Substantia nigra (tissue), 51 donors: ENCODE measurements at places on chromosomes 2 and 18.

- no peak for DNase-seq
Measured at GRCh38 chr2:45469314-45470099, 141.6 kb downstream of the SRBD1 start.

DNA sequence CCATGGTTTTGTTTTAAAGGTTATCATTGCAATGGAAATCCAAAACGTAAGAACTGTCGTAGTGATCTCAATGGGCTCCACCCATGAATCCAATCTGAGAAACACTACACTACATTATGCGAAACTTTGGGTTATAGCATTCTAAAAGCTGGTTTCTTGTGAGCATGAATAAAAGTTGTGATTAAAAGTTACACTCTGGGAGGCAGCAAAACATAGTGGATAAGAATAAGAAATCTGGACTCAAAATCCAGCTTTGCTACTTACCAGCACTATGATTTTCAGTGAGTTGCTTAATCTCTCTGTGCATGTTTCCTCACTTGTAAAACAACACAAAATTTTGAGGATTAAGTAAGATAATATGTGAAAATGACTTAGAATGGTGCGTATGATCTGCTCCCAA is 25.7 kb upstream of the THOC1 start:
- no peak for DNase-seq

- no peak for DNase-seq
Measured at GRCh38 chr2:118989481-118989880, 47.5 kb downstream of the MARCO start.

GRCh38 chr2:215554689-215555498 is 119.0 kb upstream of the FN1 start:
- DNase-seq: no peak
